ENCODE measurements at places on chromosomes 7 and 10.
A peak's percentile ranks its signal among the peaks of the same experiment; 100 is the strongest.

- DNase-seq, result no peak
Measured at GRCh38 chr10:72309290-72310240, 35.8 kb downstream of the DDIT4 start.

- no peak for DNase-seq
Measured at GRCh38 chr10:13271552-13272163, 28.2 kb downstream of the PHYH start.

DNA sequence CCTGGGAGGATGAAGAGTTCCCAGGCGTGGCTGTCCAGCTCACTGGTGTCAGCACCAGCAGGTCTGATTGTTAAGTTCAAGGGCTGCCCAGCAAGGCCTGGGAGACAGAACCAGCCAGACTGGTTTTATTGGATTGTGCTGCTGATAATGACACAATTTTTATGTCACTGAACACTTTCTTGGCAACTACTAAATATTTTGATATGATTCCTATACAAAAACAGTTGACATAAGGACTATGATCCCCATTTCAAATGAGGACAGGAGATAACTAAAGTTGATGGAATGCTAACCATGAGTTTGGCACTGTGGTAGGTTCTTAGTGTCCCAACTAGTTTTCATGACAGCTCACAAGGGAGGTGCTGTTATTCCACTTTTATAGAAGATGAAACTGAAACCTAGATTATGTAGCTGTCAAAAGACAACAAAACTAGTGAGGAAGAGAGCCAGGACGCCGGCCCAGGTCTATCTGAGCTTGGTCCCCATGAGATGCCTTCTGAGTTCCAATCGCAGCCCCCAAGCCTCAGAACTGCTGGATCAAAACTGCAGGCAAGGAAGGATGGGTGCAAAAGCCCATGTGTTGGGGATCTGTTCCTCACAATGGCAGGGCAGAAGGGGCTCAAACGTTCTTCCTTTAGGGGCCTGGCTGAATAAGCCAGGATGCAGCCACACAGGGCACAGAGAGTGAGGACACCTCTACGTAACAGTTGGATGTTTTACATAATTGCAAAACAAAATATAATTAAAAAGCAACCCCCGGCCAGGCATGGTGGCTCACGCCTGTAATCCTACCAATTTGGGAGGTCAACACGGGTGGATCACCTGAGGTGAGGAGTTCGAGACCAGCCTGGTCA, 52.8 kb downstream of the COBL start:
- DNase-seq, result no peak

- DNase-seq, result no peak
Measured at GRCh38 chr7:98618786-98619185, 1.7 kb downstream of the NPTX2 start.

GRCh38 chr7:101582971-101583370, 46.1 kb downstream of the MYL10 start:
- DNase-seq, result no peak

DNA sequence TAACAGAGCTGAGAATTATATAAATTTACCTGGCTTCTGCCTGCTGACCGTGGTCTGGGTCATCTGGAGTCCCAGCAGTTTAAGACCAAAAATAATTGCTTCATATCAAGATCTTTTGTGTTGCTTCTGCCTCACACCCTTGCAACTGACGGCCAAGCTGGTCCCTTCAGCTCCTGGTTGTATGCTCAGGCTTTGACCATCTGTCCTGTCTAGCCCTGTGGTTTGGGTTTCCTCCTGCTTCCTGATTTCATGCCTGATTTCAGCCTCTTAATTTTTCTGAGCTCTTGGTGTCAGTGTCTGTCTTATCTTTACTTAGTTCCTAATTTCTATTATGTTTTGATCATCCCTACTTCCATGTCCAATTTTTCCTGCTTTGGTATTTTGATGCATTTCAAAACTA, 87.9 kb upstream of the PLXDC2 start:
- no peak for DNase-seq

GRCh38 chr7:73893342-73894101, 32.6 kb downstream of the TMEM270 start:
- DNase-seq, result no peak

DNA sequence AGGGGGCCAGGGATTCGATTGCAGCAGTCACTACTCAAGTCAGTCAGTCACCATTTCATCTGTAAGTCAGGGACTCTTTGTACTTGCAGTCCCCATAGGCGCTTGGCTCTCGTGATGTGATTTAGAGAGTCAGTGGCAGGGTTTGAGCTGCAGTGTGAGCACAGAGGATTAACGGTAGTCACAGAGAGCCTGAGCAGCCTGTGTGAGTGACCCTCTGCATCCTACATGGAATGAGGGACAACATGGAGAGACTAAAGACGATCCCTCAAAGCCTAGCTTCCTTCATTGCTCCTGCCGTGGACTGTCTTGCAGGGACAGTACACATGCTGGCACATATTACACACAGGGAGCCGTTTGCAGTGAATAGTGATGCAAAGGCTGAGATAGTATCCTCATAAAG, 56.3 kb downstream of the PRPF18 start:
- DNase-seq, result no peak

DNA sequence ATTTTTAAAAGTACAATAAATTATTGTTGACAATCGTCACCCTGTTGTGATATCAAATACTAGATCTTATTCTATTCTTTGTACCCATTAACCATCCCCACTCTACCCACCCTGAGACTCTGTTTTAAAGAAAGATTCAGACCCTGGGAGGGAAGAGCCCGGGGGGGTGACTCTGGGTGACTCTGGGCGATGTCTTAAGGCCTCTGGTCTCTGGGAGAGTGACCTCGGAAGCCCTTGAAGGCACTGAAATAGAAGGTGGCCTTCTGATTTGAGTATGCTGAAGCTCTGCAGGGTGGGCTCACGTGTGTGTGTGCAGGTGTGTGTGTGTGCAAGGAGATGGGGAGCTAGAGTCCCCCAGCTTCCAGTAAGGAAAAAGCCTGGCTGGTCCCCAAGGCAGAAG, 9.7 kb downstream of the ADAP1 start:
- DNase-seq, result no peak

DNA sequence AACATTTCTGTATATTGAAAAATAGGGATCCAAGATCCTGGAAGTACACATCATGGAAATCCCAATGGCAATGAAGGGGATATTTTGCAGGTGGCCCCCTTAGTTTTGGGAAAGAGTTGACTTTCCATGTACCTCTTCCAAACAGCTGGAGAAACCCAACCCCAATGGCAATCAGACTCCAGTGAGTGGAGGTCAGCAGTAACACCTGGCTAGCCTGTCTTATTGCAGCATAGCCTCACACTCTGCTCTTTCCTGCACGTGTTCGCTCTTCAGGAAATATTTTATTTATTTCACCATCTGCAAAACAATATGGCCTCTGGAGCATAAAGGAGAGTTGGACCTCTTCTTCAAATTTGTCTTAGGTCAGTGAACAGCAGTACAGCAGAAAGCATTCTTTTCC, 340.0 kb upstream of the NRP1 start:
- DNase-seq, result no peak

DNA sequence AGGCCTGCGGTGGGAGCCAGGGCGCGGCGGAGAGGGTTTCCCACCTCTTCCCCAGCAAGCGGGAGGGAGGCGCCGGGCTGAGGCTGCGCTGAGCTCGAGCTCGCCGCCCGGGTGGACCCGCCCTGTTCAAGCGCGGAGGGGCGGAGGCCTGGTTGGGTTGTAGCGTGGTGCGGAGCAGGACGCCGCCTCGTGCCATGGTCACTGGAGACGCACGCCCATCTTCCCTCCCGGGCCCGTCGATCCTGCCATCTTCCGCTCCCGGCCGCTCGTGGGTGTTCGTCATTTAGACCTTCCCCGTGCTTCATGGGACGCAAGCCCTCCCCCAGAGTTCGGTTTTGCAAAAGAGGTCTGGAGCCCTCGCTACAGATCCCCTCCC, 9.3 kb upstream of the EN2 start:
- no peak for DNase-seq

GRCh38 chr7:155682484-155682883, 38.0 kb downstream of the RBM33 start:
- no peak for DNase-seq

- DNase-seq, result no peak
Measured at GRCh38 chr7:13217768-13218167, 530.3 kb downstream of the ARL4A start.

DNA sequence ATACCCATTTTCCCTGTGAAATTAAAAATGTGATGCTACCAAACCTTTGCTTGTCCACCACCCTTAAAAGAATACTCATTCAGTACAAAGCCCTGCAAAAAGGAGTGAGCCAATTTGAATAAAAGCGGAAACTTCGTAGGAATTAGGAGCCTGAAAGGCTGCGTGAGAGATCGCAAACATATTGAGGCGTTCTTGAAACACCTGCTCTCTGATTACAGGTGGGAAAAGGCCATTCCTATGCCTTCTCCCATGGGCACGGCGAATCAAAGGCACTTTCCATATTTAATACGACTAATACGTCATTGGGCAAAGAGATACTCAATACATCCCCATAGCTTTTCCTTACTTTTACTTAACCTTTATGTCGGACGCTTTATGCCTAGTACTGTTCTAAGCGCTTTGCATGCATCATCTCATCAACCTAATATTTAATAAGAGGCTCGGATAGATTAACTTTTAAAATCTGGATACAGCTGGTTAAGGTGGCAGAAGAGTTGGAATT, 30.9 kb upstream of the KMT2E start:
- DNase-seq, result no peak

- no peak for DNase-seq
Measured at GRCh38 chr7:45645141-45645969, 71.2 kb downstream of the ADCY1 start.

DNA sequence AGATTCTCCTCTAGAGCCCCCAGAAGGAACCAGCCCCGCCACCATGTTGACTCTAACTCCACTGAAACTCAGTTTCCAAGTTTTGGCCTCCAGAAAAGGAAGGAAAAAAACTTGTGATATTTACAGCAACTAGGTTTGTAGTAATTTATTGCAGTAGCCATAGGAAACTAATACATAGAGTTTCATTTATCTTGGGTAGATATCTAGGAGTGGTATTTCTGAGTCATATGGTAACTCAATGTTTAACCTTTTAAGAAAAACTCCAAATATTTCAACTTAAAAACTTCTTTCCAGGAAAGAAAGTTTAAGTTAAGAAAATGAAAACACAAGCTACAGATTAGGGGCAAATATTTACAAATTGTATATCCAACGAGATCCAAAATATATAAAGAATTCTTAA, 576.7 kb downstream of the KCNMA1 start:
- DNase-seq, result no peak

- DNase-seq, result no peak
Measured at GRCh38 chr7:50475340-50475739, 25.2 kb upstream of the FIGNL1 start.

DNA sequence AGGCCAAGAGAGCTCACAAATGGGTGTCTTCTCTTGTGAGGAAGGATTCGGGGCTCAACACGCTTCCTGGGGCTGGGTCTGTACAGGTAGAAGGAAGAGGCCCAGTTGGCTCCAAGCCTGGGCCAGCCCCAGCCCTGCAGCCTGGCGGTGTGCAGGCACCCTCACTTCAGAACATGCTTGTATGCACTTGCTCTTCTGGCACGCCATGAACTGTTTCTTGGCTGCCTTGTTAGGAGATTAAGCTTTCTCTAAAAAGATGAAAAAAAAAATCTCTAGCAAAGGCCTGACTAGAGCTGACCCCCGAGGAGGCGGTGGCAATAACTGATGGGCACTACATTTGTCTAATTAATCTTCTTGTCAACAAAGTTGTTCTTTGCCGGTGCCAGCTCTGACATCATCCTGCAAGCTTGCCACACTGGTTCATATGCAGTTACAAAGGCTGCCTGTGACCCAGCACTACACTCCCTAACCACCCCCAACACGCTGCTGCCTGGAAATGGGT, 94.7 kb downstream of the WDR11 start:
- DNase-seq, result peak; percentile 68

DNA sequence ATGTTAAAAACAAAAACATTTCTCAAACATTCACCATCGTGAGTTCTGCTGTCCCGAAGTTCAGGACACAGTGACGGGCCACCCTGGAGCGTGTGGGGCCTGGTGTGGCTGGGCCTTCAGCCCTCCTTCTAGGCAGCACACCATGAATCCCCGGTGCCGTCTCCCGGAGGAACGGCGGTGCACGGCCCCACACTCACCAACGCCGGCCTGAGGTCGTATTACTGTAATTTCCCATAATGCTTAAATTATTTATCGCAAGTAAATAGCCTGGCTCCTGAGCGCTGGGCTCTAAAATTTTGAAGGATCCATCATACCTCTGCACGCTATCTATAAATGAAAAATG, 1.4 kb downstream of the STK32C start:
- no peak for DNase-seq

GRCh38 chr7:142001163-142001874, 5.6 kb downstream of the MGAM start:
- DNase-seq, result peak; percentile 10

GRCh38 chr7:16744518-16745250, 8.9 kb upstream of the TSPAN13 start:
- DNase-seq, result no peak

DNA sequence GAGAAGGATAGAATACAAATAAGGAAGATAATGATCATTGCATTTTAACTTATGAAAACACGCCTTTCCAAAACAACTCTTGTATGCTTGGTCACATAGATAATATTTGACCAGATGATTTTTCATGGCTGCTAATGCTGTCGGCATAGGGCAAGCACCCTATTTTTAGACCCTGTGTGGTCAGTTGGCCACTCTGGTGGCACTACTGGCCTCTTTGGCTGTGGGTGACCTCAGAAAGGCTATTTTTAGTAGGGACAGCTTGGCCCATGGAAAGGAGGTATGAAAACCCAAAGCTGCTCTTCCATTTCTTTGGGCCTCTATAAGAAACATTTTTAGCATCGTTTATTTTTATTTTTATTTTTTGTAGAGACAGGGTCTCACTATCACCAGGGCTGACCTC, 12.3 kb downstream of the BMPER start:
- no peak for DNase-seq

DNA sequence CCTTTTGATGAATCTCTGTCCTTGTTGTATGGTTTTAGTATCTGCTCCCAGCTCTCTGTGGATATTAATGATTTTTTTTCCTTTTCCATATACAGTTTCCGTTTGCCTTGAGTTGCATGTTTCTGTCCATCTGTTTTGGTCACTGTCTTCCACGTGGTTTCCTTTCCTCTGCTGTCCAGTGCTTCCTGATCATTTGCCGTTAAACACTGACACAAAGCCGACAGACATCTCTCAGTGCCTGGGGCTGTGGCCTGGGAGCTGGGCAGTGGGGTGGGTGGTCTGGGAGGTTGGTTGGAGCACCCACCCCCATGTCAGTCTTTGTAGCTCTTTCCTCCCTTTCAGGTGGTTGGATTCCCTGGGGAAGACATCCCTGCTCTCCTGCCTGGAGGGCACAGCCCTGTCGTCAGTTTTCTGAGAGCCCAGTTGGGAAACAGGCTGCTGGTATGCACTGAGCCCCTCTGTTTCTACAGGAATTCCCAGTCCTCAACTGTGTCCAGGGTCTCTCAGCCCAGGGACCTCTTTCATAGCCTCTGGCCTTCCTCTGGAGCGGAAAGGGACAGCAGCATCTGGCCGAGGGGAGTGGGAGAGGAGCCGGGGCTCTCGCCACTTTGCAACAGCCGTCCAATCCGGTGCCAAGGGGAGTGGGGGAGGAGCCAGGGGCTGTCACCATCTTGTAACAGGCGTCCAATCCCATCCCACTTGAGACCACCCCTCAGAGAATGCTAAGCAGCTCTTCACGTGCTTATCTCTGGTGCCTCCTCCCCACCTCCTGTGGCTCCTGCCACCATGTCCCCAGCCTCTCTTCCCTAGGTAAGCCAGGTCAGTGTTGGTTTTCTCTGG, 26.7 kb upstream of the MKI67 start:
- no peak for DNase-seq

- no peak for DNase-seq
Measured at GRCh38 chr10:129511758-129512157, 44.7 kb downstream of the MGMT start.
